ENCODE measurements at places on chromosomes 16 and 17.

DNA sequence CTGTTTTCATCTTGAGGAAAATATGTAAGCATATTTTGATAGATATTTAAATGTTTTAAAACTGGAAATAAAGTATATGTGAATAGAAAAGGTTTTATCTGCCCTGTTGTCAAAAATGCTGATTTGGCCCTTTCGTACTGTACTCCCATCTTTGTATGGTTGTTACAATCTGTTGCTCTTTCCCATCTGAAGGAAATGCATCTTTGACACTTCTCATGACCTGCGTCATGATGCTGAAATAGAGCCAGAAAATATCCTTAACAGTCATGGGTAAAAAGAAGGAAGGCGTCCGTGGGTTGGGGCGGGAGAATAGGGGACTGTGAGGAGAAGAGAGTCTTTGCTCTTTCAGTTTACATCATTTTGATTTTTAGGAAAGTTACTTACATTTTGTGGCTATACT lies 327.7 kb downstream of the BCAS3 start:
- no peak for DNase-seq

DNA sequence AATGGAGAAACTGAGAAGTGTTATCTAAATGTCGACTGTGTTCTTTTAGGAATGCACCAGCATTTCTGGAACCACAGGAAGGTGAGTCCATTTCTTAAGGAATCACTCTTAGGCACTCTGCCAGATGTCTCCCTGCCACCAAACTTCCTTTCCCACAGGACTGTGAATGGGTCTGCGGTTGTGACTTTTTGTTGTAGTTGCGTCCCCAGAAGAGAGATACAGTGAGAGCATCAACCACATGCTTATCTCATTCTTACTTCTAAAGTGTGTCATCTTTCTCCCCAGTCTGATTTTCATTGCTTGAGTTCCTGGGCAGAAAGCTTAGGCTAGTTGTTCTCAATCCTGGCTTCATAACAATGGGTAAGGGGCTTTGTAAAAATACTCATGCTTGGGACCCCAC lies 13.4 kb downstream of the ITPRIPL2 start:
- no peak for DNase-seq

GRCh38 chr16:78778101-78779004 lies 678.9 kb downstream of the WWOX start:
- no peak for DNase-seq

GRCh38 chr16:17069681-17070080 lies 401.1 kb downstream of the XYLT1 start:
- no peak for DNase-seq

GRCh38 chr17:60525328-60525684 lies 736 bp downstream of the APPBP2 start:
- no peak for DNase-seq

DNA sequence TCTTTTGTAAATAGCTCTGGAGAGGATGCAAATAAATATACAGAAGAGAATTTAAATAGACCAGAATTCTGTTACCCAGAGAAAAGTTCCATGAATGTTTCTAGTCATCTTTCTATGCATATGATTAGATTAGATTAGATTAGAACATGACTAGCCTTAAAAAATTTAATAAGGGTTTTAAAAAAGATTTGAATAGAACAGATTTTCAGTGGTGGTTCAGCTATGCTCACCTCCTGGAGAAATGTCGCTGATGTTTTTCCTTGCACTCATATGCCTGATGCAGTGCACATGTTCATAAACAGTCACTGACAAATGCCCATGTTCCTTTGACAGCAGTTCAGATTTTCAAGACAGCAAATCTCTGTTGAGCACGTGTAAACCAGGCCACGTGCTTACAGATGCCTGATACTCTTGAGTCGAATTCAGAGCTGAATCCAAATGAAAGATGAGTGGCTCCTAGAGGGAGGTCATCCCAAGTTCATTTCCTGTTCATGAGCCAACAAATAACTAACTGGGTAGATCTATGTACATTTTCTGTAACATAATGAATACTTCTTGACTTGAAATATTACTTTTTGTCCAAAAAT lies 19.9 kb upstream of the RAB11FIP4 start:
- DNase-seq: no peak

GRCh38 chr16:70692130-70692872 lies 6.4 kb upstream of the MTSS2 start:
- no peak for DNase-seq

- DNase-seq: no peak
Measured at GRCh38 chr16:15403392-15403995, 7.9 kb downstream of the MPV17L start.

DNA sequence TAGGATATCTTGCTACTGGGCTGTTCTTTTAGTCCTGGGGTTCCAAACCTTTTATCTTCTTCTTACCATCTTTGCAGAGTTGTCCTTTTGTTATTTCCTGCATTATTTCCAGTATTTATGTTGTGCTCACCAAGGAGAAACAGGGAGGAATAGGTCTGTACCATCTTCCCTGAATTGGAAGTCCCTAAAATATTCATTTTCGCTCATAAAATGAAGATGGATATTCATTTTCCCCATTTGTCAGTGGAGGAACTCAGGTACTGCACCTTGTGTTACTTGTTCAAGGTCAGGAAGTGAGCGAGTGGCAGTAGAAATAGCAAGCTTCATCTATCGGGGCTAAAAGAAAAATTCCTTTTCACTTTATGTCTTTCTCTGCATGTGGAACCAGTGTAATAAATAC lies 989.7 kb downstream of the CDH11 start:
- DNase-seq: no peak

- DNase-seq: no peak
Measured at GRCh38 chr17:77829843-77830799, 128.4 kb upstream of the TNRC6C start.

DNA sequence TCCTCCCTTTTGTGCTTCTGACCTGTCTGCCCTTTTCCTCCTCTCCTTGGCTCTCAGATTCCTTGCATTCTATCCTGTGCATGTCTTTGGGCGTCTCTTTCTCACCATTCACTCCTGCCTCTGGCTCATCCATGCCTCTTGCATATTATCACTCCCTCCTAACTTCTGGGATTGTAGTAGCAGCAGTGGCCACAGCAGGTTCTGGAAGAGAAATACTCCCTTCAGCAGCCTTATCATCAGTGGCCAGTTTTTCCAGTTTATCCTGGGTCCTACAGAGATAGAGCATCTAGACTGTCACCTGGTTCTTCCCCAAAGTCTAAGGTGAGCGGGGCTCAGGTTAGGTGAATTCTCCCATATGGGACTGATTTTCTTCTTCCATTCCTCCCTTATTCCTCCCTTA lies 354.0 kb upstream of the CCL2 start:
- no peak for DNase-seq

GRCh38 chr16:67873435-67874370 lies 851 bp downstream of the EDC4 start:
- DNase-seq: no peak

DNA sequence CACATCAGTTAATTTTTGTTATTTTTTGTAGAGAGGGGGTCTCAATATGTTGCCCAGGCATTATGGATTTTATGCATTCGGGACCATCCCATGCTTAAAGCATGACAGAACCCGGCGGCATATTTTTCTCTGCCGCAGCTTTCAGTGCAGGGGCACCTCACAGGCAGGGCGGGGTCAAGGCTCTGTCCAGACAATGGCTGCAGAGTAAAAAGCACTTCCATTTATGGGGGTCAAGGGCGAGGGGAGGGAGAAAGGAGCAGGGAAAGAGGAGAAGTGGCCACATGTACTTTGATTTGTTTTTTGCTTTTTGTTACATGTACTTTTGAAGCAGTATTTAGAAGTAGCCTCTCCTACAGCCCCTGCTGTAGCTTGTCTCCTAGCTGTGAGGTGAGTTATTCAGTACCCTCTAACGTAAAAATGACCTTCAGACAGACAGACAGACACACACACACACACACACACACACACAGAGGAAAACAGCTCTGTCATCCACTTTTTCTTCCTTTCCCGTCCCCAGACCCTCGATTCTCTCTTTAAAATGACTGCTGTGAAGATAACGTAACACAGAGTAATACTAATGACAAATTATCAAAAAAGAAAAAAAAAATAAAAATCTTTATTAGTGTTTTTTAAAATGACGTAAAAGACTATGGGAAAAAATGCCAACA lies 856 bp upstream of the SCPEP1 start:
- DNase-seq: no peak

DNA sequence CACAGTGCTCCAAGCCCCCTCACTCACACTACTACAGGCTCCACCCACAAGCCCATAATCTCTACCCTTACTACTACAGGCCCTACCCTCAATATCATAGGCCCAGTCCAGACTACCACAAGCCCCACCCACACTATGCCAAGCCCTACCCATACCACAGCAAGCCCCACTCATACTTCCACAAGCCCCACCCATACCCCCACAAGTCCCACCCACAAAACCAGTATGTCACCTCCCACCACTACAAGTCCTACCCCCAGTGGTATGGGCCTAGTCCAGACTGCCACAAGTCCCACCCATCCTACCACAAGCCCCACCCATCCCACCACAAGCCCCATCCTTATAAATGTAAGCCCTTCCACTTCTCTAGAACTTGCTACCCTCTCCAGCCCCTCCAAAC lies 13.8 kb downstream of the RIPOR1 start:
- peak; percentile 94 for DNase-seq

All from hematopoietic multipotent progenitor cell treated with erythropoietin and hydrocortisone succinate and interleukin-3 and kit ligand, for 8 days (in vitro differentiated cells).